EH (cell line): ENCODE measurements at places on chromosomes 11 and 22.
A peak's percentile ranks its signal among the peaks of the same experiment; 100 is the strongest.

GRCh38 chr11:3161720-3162409 is 3.2 kb downstream of the OSBPL5 start:
- DNase-seq: no peak

- DNase-seq: no peak
These were observed 16.8 kb downstream of the ZDHHC24 start for GRCh38 chr11:66529069-66529468.

DNA sequence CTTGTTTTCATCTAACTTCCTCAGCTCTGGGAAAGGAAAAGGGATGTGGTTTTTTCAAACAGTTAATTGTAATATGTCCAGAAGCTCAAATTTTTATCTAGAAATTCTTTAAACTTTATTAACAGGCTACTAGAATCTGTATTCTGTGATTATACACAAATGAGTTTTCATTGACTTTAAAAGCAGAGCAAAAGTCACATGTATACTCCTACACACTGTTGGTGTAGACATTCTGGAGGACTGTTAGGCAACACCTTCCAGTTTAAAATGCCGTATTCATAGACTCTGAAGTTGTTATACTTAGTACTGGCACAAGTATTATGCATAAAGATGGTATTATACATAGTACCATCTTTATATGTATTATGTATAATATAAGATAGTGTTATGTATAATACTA is 64.9 kb downstream of the SPECC1L start:
- no peak for DNase-seq

DNA sequence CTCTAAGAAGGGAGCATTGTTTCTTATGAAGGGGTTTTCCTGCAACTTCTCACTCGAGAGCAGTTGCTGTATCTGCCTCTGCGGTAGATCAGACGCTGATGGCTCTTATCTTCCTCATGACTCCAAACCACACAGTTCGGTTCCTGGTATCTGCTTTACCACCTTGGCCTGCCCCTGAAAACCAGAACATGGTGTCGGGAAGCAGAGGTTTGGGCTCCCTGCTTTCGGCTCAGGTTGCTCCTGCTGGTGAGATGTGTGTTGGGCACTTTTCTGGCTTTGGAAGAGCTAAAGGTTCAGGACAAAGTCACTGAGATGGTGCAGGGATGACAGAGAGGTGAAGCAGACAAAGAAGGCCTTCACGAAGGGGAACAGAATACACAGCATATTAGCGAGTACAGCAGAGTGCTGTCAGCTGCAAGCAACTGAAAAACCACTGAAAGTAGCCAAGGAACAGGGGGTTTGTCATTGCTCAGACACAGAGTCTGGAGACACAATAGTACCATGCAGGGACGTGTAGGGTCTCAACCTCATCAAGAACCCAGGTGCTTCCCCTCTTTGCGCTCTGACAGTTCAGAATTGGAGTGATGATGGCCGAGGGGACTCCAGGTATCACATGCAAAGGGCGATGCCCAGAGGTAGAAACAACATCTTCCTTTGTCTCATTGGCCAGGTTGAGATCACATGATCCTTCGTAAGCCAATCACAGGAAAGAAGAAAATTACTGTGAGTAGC is 11.9 kb upstream of the CSF2RB start:
- DNase-seq: no peak

- DNase-seq: peak; percentile 59
These were observed 15.5 kb upstream of the RAC2 start for GRCh38 chr22:37259540-37260029.

DNA sequence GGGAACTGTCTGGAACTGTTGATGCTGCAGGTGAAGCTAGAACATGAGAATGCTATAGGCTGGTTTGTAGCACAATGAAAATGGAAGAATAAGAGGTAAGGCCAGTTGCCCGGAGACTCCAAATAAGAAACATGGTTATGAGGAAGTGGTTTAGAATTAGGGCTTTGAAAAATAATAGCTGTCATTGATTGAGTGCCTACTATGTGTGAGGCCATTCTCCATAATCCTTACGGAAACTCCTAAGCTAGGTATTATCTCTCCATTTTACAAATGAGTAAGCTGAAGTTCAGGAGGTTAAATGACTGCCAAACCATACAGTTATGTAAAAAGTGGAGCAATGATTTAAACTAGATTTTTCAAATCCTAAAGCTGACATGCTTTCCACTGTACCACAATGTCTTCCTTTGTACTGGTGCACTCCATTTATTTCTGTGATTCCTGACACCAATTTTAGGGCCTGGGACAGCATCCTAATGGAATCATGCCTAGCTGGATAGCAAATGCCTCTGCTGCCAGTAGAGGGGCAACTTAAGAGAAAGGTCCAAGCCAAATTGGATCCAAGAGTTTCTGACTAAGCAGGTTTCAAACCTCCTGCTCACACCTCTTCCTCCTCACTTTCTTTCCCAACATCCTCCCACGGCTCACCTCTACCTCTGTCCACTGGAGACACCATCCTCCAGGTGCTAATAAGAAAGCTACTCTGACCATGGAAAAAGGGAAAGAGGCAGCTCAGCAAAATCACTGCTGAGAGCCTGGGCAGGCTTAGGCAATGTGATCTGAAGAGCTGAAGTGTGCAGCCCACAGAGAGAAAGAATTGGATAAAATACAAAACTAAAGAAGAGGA is 46.9 kb upstream of the PICALM start:
- no peak for DNase-seq

GRCh38 chr11:20937826-20938225 is 268.4 kb downstream of the NELL1 start:
- DNase-seq: no peak

GRCh38 chr11:130832566-130833425 is 83.5 kb downstream of the SNX19 start:
- DNase-seq: peak; percentile 72

DNA sequence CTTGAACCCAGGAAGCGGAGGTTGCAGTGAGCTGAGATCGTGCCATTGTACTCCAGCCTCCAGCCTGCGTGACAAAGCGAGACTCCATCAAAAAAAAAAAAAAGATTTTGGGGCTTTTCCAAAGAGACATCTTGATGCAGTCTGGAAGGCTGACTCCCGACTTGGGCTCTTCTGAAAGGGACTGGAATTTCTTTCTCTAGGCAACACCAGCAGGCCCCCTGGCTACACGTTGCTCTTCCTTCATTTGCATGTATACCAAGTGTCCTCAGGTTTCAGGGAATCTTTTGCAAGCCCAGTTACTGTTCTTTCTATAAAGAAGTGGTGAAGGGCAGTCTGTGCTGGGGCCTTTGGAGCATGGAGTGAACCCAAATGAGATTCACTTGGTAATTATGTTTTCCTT is 211.0 kb downstream of the GRIK4 start:
- no peak for DNase-seq

DNA sequence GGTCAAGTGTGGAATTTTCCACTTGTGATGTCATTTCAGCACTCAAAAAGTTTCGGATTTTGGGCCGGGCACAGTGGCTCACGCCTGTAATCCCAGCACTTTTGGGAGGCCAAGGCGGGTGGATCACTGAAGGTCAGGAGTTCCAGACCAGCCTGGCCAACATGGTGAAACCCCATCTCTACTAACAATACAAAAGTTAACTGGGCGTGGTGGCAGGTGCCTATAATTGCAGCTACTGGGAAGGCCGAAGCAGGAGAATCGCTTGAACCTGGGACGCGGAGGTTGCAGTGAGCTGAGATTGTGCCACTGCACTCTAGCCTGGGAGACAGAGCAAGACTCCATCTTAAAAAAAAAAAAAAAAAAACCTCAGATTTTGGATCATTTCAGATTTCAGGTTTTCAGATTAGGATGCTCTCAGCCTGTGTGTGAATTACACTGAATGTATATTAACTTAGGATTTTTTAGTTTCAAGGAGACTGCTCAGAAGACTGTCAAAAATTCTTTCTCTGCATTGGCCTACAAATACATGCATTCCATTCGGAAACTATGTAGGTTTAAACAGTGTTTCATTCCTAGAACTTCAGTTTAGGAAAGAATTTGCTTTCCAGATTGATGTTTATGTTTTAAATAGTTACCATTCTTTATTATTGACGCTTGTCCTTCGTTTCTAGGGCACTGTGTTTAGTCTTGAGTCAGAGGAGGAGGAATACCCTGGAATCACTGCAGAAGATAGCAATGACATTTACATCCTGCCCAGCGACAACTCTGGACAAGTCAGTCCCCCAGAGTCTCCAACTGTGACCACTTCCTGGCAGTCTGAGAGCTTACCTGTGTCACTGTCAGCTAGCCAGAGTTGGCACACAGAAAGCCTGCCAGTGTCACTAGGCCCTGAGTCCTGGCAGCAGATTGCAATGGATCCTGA is 48.0 kb downstream of the BID start:
- DNase-seq: peak; percentile 92
